ENCODE measurements at places on chromosomes 2 and 18.

GRCh38 chr2:207042841-207043240 lies 103.5 kb downstream of the CPO start:
- no peak for DNase-seq

DNA sequence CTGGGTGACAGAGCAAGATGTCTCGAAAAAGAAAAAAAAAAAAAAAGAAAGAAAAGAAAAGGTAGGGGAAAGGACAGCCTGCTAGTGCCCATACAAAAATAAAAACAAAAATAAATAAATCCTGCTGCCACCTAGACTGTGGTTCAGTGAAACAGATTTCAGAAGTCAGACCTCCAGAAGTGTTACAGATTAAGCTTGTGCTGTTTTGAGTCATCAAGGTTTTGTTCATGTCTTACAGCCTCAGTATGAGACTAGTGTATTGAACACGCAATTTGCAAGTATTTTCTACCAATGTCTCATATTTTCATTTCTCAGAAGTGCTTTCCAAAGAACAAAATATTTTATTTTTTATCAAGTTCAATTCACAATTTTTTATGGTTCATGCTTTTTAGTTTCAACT lies 720.4 kb upstream of the GYPC start:
- DNase-seq = no peak

GRCh38 chr2:75274936-75275335 lies 75.6 kb upstream of the TACR1 start:
- no peak for DNase-seq

- no peak for DNase-seq
Observed at GRCh38 chr2:10004401-10004800, 38.9 kb upstream of the KLF11 start.

DNA sequence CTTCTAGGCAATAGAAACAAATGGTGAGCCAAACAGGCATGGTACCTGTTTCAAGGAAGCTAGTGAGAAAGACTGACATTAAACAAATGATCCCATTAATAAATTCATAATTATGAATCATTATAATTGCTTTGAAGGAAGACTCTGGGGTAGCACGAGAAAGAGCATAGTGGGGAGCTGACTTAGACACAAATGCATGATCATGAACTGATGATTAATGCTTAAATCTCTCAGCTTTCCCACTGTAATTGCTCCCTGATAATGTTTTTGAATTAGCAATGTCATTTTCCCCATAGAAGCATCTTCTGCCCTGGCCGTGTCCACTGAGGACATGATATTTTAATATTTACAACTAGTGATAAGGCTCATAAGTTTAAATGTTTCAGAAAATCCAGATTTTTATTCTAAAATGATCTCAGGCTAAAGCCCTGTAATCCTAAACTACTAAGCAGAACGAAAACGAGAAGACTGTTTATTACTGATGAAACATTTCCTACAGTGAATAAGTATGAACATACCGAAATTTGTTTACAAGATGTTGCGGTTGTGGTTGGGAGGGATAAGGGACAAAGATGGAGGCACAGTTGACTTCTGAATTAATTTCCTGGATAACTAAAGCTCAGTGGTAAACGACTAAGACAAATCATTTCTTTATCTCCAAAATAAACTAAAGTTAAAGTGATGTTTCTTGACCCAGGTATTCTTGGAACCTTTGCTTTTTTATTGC lies 47.3 kb upstream of the TACR1 start:
- no peak for DNase-seq

GRCh38 chr2:105437708-105438103 lies 38.9 kb upstream of the FHL2 start:
- DNase-seq = no peak

GRCh38 chr2:129754421-129754820 lies 225.0 kb upstream of the RAB6C start:
- no peak for DNase-seq

- DNase-seq = no peak
Observed at GRCh38 chr2:238336151-238336550, 15.8 kb downstream of the TRAF3IP1 start.

- DNase-seq = no peak
Observed at GRCh38 chr2:168210895-168211570, 36.4 kb downstream of the STK39 start.

- no peak for DNase-seq
Observed at GRCh38 chr2:13986119-13986720, 646.3 kb upstream of the LRATD1 start.

DNA sequence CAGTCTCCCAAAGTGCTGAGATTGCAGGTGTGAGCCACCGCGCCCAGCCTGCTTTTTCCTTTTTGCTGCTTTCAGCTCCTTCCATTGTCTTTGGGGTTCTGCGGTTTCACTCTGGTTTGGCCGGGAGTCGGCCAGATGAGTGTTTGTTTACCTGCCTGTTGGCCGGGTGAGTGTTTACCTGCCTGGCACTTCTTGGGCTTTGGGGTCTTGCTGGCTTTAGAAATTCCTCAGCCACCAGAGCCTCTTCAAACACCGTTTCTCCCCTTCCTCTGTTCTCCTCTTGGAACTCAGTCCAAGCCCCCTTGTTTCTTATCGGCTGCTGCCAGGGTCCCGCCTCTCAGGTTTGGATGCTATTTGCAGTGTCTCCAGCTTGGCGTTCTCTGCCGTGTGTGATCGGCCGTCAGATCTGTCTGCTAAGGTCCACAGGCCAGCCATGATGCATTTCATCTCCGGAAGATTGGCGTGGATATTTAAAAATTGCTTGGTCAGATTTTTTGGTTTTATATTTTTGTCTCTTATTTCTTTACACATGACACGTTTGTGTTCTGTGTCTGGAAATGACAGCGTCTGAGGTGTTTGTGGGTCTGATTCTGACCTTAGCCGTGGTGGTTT lies 14.2 kb upstream of the GAL3ST2 start:
- DNase-seq = no peak

GRCh38 chr2:230688490-230688889 lies 24.2 kb upstream of the CAB39 start:
- no peak for DNase-seq

- no peak for DNase-seq
Observed at GRCh38 chr2:24579053-24579803, 88.2 kb downstream of the NCOA1 start.

DNA sequence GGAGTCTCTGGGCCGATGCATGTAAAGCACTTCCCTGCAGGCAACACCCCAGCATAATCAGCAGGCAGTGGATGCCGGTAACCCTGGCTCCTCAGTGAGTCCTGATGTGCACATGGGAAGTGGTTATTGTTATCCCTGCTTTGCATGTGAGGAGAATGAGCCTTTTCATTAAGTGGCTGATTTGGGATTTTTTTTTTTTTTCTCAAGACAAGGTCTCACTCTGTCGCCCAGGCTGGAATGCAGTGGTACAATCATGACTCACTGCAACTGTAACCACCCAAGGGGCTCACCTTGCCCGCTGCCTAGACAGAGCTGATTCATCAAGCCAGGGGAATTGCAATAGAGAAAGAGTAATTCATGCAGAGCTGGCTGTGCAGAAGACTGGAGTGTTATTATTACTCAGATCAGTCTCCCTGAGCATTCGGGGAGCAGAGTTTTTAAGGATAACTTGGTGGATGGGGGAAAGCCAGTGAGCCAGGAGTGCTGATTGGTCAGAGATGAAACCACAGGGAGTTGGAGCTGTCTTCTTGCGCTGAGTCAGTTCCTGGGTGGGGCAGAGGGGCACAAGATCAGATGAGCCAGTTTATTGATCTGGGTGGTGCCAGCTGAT lies 95.4 kb downstream of the SOCS6 start:
- no peak for DNase-seq

DNA sequence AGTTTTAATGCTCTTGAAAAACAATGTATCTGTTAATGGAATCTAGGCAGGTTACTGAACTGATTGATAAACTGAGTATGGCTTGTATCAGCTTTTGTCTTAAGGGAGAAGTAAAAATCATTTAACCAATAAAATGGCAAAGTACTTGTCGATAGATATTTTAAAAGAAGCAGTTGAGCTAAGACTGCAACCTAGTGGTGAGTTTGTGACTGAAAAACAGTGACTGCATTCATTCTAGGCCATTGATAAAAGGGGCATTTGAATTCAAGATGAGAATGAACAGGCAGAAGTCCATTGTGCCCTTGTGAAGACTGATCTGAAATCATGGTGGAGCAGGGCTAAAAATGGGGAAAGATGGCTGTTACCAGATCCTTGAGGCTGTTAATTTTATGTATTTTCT lies 59.4 kb upstream of the MSTN start:
- DNase-seq = peak; percentile 64

GRCh38 chr18:13608791-13609532 lies 117.4 kb downstream of the FAM210A start:
- no peak for DNase-seq

DNA sequence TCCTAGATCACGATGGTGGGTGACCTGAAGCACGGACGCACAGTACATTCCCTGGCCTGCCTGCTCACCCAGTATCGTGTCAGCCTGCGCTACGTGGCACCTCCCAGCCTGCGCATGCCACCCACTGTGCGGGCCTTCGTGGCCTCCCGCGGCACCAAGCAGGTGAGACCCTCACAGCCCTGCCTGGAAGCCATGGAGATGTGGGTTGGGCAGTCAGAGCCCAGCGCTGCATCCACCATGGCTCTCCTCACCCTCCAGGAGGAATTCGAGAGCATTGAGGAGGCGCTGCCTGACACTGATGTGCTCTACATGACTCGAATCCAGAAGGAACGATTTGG lies 20.3 kb downstream of the SLC30A3 start:
- DNase-seq = no peak

DNA sequence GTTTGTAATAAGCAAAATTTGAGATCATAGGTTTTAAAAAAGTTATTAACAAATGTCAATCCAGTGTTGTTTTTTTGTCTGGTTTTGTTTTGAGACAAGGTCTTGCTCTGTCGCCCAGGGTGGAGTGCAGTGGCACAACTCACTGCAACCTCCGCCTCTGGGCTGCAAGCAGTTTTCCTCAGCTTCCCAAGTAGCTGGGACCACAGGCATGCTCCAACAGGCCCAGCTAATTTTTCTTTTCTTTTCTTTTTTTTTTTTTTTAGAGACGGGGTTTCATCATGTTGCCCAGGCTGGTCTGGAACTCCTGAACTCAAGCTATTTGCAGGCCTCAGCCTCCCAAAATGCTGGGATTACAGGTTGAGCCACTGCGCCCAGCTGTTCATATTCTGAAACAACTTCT lies 31.3 kb downstream of the GALNT3 start:
- DNase-seq = no peak

DNA sequence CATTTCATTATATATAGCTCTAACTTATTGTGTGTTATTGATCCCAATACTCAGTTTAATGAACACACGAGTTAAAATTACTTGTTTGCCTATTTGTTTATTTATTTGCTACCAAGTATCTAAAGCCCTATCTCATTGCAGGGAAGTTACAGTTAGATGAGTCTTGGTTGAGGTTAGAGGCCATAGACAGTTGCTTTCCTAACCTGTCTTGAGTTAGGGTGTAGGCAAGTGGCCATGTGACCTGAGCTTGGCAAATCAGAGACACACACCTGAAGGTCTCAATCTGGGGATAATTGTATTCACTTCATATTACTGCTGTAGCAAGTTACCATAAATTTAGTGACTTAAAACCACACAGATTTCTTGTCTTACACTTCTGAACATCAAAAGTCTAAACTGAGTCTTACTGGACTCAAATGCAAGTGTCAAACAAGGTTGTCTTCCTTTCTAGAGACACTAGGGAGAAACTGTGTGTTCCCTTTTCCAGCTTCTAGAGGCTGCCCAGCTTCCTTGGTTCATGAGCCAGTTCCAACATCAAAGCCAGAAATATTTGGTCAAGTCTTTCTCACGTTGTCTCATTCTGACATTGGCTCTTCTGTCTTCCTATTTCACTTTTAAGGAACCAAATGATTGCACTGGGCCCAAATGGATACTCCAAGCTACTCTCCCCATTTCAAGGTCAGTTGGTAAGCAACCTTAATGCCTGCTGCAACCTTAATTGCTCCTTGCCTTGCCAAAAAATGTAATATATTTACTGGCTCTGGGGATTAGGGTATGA lies 39.7 kb downstream of the COL3A1 start:
- no peak for DNase-seq

- no peak for DNase-seq
Observed at GRCh38 chr2:176492583-176492982, 223.3 kb downstream of the MTX2 start.

- DNase-seq = no peak
Observed at GRCh38 chr2:106561356-106561755, 74.2 kb downstream of the CD8B2 start.

- no peak for DNase-seq
Observed at GRCh38 chr2:152481881-152482583, 147.1 kb downstream of the FMNL2 start.

DNA sequence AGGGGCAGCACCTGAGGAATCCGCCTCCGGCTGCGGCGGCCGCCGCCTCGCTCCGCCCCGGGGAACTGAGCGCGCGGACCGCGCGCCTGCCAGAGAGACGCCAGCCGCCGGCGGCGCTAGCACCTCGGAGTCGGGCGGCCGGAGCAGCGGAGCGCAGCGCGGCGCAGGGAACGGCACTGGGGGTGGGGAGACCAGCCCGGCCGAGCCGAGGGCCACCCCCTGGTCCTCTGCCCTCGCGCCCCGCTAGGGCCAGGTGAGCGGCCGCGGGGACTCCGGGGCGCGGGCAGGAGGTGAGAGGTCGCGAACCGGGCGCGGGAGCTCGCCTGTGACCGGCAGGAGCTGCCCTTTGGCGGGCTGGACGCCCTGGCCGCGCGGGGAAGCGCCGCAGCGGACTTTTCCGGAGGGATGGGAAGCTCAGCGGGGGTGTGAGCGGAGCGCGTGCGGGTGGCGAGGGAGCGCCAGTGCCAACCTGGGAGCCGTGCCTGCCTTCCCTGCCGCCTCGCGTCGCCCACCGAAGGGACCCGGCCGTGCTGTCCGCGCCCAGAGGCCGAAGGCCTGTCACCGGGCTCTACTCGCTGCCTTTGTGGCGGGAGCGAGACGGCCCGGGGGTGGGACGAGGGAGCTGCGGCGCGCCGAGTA lies at the start of gene GREB1L:
Gene GREB1L, plus strand, starts transcription at position 92 of the 639 bp plus-strand sequence. CDS start 141,287 bp downstream, outside the sequence.
- peak; percentile 12 for DNase-seq

DNA sequence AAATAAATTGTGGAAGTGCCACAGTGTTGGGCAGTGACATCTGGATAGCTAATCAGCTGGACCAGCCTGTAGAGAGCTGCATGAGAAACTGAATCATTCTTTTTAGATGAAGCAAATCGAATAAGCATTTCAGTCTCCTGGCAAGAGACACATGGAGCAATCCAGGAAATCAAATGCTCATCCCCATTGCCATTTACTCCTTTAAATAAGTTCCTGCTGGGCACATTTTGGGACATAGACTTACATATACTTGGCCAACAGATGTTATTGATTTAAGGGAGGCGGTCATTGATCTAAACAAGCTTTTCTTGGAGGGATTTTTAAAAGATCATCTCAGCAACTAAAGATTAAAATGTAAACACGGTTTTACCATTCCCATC lies 307.1 kb downstream of the STK39 start:
- no peak for DNase-seq

GRCh38 chr2:72131371-72131891 lies 16.2 kb downstream of the CYP26B1 start:
- no peak for DNase-seq

DNA sequence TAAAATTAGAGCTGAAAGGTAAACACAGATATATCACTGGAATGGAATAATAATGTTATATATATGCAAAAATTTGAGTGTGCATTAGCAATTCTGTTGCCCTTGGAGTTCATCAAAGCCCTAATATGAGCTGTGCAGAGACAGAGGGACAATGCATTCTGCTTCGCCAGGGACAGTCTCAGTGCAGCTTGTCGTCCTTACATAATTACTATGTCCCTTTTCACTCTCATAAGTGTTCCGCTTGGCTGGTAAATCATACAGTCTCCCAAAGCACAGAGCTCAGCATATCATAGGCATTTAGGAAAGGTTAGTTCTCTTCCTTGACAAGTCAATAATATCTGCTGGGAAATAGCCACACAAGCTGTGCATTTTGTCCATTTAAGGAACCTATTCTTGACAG lies 30.7 kb downstream of the MAPK4 start:
- no peak for DNase-seq

Measured in hypothalamus (tissue), 51 donors.